Sigmoid colon (tissue), 7 donors: ENCODE measurements at places on chromosomes 2 and 18. TPM values are rescaled to one million over a fixed set of nuclear protein-coding genes. Genes with fewer than 3 reads are reported as not detected.

GRCh38 chr2:122019724-122020123 is 264.3 kb downstream of the TSN start:
- H3K4me1 ChIP-seq: no peaks in the 10 kb centered on the region
- H3K27me3 ChIP-seq: no peaks in the 10 kb centered on the region
- H3K4me3 ChIP-seq: no peak overlapping the region
- H3K36me3 ChIP-seq: no peaks in the 10 kb centered on the region
- DNase-seq: no peak
- no peak overlapping the region for H3K27ac ChIP-seq

DNA sequence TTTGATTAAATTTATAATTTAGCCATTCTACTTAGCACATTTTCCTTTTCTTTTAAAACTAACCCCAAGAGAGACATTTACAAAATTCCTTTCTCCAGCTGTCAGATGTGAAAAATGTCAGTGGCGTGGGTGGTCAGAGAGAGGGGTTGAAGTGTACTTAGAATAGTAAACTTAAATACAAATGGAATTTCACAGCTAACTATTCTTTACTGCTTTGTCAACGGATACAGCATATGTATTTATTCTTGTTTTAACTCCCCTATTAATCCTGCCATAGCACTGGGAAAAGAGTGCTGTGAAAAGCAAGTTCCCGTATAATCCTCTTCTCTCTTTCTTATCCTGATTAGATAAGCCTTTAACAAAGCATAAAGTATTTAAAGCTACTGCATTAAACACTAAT is 191.4 kb upstream of the CHAC2 start:
- H3K4me3 ChIP-seq: no peak overlapping the region
- DNase-seq: no peak
- no peaks in the 10 kb centered on the region for H3K4me1 ChIP-seq
- no peak overlapping the region for H3K27ac ChIP-seq
- H3K27me3 ChIP-seq: no peaks in the 10 kb centered on the region
- no peaks in the 10 kb centered on the region for H3K36me3 ChIP-seq

- no peaks in the 10 kb centered on the region for H3K36me3 ChIP-seq
- peaks cover 49% of the 10 kb centered on the region for H3K4me1 ChIP-seq
- no peak overlapping the region for H3K4me3 ChIP-seq
- H3K27ac ChIP-seq: no peak overlapping the region
- DNase-seq: no peak
- H3K27me3 ChIP-seq: no peaks in the 10 kb centered on the region
Measured at GRCh38 chr2:23432531-23432930, 47.6 kb downstream of the KLHL29 start.

- no peak for DNase-seq
- H3K4me3 ChIP-seq: no peak overlapping the region
- no peak overlapping the region for H3K27ac ChIP-seq
- H3K27me3 ChIP-seq: no peaks in the 10 kb centered on the region
Measured at GRCh38 chr2:155377931-155378444, 679.5 kb downstream of the KCNJ3 start.

GRCh38 chr2:15909157-15909556 is 31.2 kb upstream of the MYCN start:
- H3K27me3 ChIP-seq: no peaks in the 10 kb centered on the region
- no peak overlapping the region for H3K4me3 ChIP-seq
- peaks cover 14% of the 10 kb centered on the region for H3K4me1 ChIP-seq
- no peak for DNase-seq
- H3K27ac ChIP-seq: no peak overlapping the region
- no peaks in the 10 kb centered on the region for H3K36me3 ChIP-seq

ANKRD30B gene
- total RNA-seq: not detected

SF3B1 gene
- 475 TPM for total RNA-seq

EIF2AK2 gene
- 35.0 TPM for total RNA-seq

TRIM43 gene
- total RNA-seq: not detected

MALL gene
- total RNA-seq: 5.0 TPM

PDE1A gene
- 17.2 TPM for total RNA-seq

CHST9 gene
- total RNA-seq: 1.1 TPM

MARCHF4 gene
- 0.14 TPM for total RNA-seq

ELOA2 gene
- not detected for total RNA-seq

SERPINB10 gene
- total RNA-seq: not detected
